ENCODE measurements at places on chromosomes 7 and 10.
A peak's percentile ranks its signal among the peaks of the same experiment; 100 is the strongest.

GRCh38 chr10:102289840-102290239, 44.5 kb downstream of the GBF1 start:
- DNase-seq, result no peak

DNA sequence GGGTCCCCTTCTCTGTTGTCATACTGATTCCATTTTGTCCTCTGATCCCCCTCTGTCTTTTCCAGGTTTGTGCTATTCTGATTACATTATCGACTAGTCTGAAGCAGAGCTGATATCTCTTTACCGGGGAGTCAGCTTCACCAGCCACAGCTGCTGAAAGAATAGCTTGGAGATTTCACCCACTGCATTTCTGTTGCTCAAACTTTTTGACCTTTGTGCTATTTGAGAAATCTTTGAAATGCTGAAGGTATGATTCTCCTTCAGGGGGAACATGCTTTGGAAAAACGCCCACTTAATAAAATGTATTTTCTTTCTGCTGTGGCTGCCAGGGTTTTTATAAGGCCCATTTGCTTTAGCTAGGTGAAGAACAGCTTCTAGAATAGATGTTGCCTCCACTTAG, 197.8 kb upstream of the TCF7L2 start:
- no peak for DNase-seq

- DNase-seq, result no peak
These were observed 78.4 kb downstream of the PON1 start for GRCh38 chr7:95245828-95246500.

- DNase-seq, result no peak
These were observed 241.5 kb upstream of the IGFBP3 start for GRCh38 chr7:46162609-46163008.

GRCh38 chr7:30164567-30164966, 29.8 kb downstream of the MTURN start:
- DNase-seq, result peak; percentile 75

DNA sequence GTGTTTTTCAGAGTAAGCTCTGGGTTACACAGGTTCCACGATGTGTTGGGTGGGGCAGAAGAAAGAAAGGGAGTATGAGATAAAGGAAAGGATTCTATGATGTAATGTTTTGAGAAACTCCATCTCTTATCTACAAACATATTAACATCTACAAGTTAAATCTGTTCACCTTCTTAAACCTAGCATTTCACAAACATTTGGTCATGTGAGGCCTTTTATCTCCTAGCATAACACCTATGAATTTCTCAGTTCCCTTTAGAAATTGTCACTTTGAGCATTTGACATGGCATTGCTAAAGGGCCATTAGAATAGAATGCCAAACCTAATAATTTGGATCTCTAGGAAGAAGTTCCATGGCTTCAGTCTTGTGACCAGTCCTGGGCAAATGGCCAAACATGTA, 217.1 kb upstream of the AOAH start:
- no peak for DNase-seq

GRCh38 chr7:24932389-24932788, 47.6 kb downstream of the OSBPL3 start:
- no peak for DNase-seq

DNA sequence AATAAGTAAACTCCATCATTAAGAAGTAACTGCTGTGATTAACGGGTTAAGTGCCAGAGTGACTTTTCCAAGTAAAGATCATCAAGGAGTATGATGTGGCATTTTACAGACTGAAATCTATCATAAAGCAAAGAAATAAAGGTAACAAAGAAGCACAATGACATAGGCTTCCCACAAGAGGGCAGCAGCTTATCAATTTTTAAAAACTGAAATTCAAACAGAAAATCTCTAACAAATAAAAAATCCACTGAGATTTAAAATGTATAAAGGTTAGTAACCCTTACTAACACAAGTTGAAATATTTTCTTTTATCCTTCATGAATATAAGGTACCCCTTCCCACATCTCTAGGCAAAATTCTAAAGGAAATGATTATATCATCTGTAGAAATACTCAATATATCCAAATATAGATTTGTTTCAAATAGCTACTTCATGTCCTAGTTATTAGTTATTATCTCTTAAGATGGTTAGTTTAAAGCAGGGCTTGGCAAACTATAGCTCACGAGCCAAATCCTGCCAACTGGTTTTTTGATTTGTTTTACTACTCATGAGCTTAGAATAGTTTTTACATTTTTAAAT, 29.2 kb downstream of the FAM3C start:
- peak; percentile 53 for DNase-seq

DNA sequence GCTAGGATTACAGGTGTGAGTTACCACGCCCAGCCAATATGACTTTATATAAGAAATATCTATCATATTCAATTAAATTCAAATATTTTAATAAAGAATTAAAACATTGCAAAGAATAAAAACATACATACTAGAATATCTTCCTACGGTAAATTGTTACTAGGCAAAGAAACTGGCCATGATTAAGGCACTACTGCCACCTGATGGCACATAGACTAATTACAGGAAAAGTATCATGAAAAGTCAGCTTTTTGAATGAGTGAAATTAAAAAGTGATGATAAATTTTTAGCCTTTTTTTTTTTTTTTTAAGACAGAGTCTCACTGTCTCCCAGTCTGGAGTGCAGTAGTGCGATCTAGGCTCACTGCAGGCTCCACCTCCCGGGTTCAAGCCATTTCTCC, 30.9 kb downstream of the MRPS33 start:
- no peak for DNase-seq

- no peak for DNase-seq
These were observed 20.7 kb downstream of the COX15 start for GRCh38 chr10:99711129-99711719.

GRCh38 chr7:31734456-31734855, 47.4 kb downstream of the PPP1R17 start:
- DNase-seq, result no peak

- DNase-seq, result no peak
These were observed 25.0 kb downstream of the ESYT2 start for GRCh38 chr7:158804335-158804734.

DNA sequence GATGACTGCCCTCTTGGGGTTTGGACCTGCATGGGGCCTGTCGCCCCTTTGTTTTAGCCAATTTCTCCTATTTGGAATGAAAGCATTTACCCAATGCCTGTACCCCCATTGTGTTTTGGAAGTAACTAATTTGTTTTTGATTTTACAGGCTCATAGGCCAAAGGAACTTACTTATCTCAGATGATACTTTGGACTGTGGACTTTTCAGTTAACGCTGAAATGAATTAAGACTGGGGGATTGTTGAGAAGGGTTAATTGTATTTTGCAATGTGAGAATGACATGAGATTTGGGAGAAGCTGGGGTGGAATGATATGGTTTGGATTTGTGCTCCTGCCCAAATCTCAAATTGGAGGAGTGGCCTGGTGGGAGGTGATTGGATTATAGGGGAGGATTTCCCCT, 185.8 kb upstream of the PHYHIPL start:
- DNase-seq, result no peak

GRCh38 chr7:41612386-41612785, 90.5 kb downstream of the INHBA start:
- no peak for DNase-seq

DNA sequence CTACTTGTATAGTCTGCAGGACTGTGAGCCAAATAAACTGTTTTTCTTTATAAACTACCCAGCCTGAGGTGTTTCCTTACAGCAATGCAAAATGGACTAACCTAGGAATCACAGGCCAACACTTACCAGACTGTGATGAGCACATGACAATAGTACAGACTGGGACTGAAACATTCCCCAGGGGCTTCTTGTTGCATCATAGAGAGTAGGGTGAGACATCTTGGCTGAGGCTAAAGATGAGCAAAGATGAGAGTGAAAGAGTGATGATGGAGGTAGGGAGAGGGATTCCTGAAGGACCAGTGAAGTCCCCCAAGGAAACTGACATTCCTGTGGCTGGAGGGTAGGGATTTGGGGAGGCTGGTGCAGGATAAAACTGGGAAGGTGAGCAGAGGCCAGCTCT, 194.4 kb downstream of the TPST1 start:
- DNase-seq, result no peak

DNA sequence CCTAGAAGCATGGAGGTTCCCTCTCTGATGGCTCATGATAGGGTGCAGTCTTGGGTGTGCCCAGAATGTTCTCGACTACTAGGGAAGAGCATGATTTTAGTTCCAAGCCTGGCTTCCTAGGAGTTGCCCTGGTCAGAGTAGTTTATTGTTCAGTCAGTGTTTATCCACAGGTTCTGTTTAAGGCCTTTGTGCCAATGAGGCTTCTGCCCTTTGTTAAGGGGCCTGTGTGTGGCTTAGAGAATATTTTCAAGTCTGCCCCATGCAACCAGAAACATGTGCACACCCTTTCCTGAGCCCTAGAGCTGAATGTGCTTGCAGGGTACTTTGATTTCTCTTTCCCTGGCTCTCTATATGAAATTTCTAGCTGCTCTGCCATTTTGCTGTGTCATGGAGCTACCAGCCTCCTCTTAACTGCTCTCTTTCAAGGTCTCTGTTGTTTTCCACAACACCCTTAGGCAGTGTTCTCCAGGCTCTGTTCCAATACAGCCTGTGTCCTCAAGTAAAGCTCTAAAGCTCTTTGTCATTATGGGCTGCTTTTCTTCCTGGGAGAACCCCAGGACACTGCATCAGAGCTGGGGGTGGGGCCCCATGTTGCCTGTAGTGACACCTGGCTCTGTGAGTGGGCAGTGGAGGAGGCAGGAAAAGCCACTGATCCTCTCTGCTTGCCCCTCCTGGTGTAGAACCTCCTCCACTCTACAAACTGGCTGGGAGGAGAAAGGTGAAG, 34.1 kb upstream of the TSPAN33 start:
- peak; percentile 9 for DNase-seq

- no peak for DNase-seq
These were observed 539 bp downstream of the PTCD1 start for GRCh38 chr7:99437946-99438572.

DNA sequence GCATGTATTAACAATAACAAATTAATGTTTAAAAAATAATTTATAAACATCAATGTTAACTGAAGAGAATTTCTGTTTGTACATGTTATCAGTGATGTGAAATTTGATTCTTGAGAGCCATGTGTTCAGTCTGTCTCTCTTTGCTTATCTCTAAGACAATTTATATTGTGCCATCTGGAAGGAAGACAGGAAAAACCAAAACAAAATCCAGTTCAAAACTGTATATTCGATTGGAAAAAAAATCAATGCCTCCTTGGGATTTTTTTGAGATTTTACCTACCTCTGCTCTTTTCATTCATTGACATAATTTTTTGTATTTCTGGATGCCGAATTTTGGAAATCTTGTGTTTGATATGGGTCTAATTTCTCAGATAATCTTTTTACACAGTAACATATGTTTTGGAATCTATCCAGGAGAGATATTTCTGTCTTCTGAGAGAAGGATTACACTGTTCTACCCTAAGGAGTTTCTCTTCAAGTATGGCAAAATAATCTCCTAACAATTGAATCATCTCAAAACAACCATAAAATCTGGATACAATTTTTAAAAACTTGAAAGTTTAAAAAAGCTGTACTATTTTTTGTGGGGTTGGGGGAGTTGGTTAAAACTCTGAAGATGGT, 311.9 kb upstream of the GNAI1 start:
- DNase-seq, result no peak

- no peak for DNase-seq
These were observed 6.7 kb upstream of the LRGUK start for GRCh38 chr7:134120405-134120804.

GRCh38 chr7:78828317-78828716, 625.1 kb downstream of the MAGI2 start:
- no peak for DNase-seq

DNA sequence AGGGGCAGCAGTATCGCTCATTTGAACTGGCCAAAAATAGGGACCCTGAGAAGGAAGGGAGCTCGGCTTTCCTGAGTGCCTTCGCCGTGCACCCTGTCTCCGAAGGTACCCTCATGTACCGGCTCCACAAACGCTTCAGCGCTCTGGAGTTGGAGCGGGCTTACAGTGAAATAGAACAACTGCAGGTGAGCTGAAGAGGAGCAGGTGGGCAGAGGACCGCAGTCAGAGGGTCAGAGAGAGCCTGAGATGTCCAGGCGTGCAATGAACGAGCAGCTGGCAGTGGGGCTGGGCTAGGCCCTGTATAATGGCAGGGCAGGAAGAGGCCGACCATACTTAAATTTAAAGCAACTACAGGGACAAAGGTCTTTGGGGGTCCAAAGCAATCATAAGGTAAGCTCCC, 4.1 kb downstream of the CHPF2 start:
- no peak for DNase-seq

GRCh38 chr7:65509368-65510186, 135.9 kb downstream of the ZNF92 start:
- DNase-seq, result no peak

DNA sequence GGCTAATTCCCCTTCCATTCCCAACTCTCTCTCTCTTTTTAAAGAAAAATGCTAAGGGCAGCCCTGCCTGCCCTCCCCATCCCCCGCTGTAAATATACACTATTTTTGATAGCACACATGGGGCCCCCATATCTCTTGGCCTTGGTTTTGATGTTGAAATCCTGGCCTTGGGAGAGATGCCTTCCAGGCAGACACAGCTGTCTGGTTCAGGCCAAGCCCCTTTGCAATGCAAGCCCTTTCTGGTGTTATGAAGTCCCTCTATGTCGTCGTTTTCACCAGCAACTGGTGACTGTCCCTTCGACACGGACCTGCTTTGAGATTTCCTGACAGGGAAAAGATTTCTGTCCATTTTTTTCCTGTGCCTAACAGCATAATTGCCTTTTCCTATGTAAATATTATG, 3.0 kb downstream of the ADRA2A start:
- no peak for DNase-seq

DNA sequence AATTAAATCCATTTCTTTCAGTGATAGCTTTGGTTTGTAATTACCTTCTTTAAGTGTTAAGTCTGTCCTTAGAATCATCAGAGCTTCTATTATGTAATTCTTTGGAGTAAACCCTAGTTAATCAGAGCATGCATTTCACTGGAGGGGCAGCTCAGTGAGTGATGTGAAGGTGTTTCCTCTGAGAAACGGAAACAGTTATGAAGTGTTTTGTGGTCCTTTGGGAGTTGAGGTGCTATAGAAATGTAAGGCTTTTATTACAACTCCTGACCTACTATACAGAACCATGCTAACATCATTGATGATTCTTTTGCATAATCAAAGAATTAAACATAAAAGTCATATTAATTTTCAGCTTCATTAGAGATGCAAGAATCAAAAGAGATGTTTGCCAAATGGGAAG, 141.5 kb downstream of the EXOC4 start:
- DNase-seq, result no peak

DNA sequence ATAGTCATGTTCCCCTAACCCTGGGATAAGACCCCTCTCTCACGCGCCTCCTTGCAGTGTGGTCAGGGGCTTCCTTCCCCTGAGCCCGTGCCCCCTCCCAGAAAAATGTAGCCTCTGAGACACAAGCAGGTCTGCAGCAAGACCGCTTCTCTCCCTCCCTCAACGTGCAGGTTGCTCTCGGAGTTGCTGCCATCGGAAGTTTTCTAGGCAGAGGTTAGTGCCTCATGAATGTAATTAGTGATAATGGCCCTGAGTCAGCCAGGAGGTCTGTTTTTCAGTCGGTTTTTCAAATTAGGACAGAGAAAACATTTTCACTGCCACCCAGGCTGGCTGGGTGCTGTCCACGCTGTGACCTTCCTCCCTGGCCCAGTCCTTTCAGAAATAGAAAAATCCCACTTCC, 43.2 kb upstream of the PRLHR start:
- no peak for DNase-seq

GRCh38 chr10:114399576-114399975, 4.7 kb downstream of the AFAP1L2 start:
- DNase-seq, result no peak

GRCh38 chr7:159027056-159027788, 117.4 kb downstream of the VIPR2 start:
- no peak for DNase-seq

Measured in NCI-H1105 treated with DMSO at 0.1 percent for 48 hours (cell line).